SJCRH30 (cell line): ENCODE measurements at places on chromosomes 1 and 21.

DNA sequence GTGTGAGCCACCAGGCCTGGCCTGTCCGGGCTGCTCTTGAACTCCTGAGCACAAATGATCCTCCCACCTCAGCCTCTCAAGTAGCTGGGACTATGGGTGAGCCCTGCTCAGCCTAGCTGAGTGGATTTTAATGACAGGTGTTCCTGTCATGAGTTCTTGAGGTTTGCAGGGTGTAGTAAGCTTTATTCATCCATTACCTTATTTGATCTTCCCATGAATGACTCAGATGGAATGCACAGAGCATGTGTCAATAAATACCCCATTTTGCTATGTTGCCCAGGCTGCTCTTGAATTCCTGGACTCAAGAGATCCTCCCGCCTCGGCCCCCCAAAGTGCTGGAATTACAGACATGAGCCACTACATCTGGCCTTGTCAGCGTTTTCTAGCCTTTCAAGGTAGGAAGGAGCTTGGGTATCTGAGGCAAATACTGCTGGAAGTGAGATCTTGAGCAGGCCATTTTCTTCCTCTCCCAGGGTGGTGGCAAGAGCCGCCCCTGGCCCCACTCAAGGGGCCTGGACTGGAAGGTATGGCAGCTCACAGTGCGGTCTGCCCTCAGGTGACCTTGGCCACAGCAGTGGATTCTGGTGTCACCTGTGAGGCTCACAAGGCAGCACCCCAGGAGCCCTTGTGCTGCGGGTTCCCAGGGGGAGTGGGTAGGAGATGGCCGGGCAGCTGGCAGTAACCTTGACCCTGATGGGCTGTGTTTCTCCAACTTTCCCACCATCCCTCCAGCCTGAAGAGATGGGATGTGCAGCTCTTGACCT is 20.0 kb downstream of the PIK3CD start:
- peak; percentile 34 for DNase-seq
- H3K36me3 ChIP-seq = no peaks in the 10 kb centered on the region
- no peak overlapping the region for H3K27ac ChIP-seq

- H3K36me3 ChIP-seq = no peaks in the 10 kb centered on the region
- no peaks in the 10 kb centered on the region for H3K27me3 ChIP-seq
- no peak overlapping the region for H3K27ac ChIP-seq
- DNase-seq = no peak
- H3K4me1 ChIP-seq = no peaks in the 10 kb centered on the region
- H3K4me3 ChIP-seq = no peak overlapping the region
These were observed 207.2 kb downstream of the PTGER3 start for GRCh38 chr1:70840260-70840953.

GRCh38 chr1:201970334-201971159 is 11.9 kb upstream of the RNPEP start:
- no peak overlapping the region for H3K27ac ChIP-seq
- no peak overlapping the region for H3K4me3 ChIP-seq
- H3K36me3 ChIP-seq = peaks cover 46% of the 10 kb centered on the region
- H3K4me1 ChIP-seq = no peaks in the 10 kb centered on the region
- H3K27me3 ChIP-seq = no peaks in the 10 kb centered on the region

- H3K4me1 ChIP-seq = peaks cover 15% of the 10 kb centered on the region
- no peak overlapping the region for H3K27ac ChIP-seq
- H3K4me3 ChIP-seq = no peak overlapping the region
- H3K36me3 ChIP-seq = no peaks in the 10 kb centered on the region
- no peak for DNase-seq
These were observed 34.2 kb downstream of the VWA5B1 start for GRCh38 chr1:20324704-20325406.

DNA sequence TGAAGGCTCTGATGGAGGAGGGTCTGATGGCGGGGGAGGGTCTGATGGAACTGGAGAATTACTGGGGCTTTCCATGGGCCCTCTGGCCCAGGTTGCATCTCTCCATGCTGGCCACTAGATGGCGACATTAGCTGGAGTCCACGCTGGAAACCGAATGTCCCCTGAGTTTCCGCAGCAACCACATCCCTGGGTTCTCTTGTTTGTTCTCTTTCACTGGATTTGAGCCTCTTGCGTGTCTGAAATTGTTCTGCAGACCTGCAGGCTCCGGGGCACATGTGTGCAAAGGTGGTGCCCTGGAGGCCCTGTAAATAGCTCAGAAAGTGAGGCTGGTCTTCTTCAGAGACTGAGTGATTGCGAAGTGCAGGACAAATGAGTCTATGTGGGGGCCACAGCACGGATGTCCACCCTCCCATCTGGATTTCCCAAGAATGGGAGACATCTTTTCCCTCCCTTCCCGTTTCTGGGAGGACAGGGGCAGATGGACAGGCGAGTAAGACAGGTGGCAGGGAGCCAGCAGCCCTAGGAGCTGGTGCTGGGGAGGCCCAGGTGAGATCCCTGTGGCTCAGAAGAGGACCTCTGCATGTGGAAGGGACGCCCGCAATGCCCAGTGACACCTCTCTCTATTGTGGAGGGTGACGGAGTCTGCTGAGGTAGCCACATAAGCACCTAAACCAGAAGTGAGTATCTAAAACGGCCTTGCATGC is 73.2 kb upstream of the ABCG1 start:
- no peaks in the 10 kb centered on the region for H3K4me1 ChIP-seq
- no peak overlapping the region for H3K27ac ChIP-seq

- no peak overlapping the region for H3K27ac ChIP-seq
- peaks cover 17% of the 10 kb centered on the region for H3K4me1 ChIP-seq
These were observed 12.0 kb upstream of the C1orf162 start for GRCh38 chr1:111461765-111462164.

DNA sequence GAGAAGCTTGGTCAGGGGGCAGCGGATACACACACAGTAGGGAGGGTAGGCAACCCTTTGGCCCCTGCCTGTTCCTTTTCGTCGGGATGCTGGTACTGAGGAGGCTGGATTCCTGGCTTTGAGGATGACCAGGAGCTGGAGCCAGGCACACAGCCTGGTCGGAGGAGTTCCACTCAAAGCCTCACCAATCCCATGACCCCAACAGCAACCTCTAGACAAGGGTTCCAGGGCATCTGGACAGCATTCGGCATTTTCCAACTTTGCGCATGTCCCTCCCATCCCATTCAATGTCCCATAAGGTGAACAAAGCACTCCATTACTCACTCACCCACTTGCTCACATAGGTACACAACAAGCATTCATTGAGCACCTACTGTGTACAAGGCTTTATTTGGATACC is 42.6 kb upstream of the HMGB4 start:
- H3K4me1 ChIP-seq = no peaks in the 10 kb centered on the region
- peaks cover 6% of the 10 kb centered on the region; the same call in 1 of the 2 replicates for H3K27me3 ChIP-seq
- no peak for DNase-seq
- no peaks in the 10 kb centered on the region for H3K36me3 ChIP-seq
- no peak overlapping the region for H3K27ac ChIP-seq
